ENCODE measurements at places on chromosomes 2 and 18. TPM values are rescaled to one million over a fixed set of nuclear protein-coding genes. Genes with fewer than 3 reads are reported as not detected.

Gene NT5DC4
- 1.2 TPM for total RNA-seq

Gene ITPRID2
- total RNA-seq = 52.1 TPM

Gene SALL3
- not detected for total RNA-seq

DNA sequence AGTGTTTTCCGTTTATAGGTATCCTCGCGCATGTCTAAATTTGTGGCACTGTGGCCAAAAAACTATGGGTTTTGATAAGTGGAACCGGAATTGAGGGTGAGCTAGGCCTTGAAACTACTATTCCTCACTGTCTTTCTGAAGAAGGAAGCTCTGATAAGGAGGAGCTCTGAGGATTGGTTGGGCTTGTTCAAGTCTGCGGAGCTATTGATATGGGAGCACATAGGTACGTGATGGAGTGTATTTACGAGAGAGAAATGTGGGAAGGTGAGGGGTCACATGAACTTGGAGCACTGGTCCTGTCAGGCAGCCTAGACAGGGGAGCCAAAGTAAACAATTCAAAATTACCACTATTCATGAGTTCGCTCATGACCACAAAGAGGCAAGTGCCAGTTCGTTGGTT is 131.4 kb downstream of the BABAM2 start:
- H3K4me1 ChIP-seq = peaks cover 7% of the 10 kb centered on the region
- no peaks in the 10 kb centered on the region for H3K27me3 ChIP-seq
- no peak overlapping the region for H3K4me3 ChIP-seq
- no peak overlapping the region for H3K27ac ChIP-seq

DNA sequence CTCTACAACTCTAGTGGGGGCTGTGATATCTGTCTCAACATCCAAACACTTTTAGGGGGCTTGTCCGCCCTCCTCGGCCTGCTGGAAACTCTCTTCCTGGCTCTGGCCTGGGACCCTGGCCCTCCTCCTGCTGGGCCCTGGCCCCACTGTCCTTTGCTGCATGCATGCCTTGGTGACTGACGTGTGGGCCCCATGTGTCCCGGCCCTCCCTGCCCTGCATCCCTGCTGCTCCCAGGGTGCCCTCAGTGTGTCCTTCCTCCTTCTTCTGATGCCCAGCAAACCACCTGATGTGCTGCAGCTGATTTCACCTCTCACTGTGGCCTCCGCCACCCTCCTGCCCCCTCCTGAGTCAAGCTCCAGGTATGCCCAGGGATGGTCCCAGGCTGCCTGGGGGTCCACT is 101.7 kb downstream of the SEPTIN10 start:
- H3K27me3 ChIP-seq = no peaks in the 10 kb centered on the region
- H3K4me1 ChIP-seq = peaks cover 6% of the 10 kb centered on the region
- no peaks in the 10 kb centered on the region for H3K36me3 ChIP-seq
- H3K4me3 ChIP-seq = no peak overlapping the region
- DNase-seq = no peak
- no peak overlapping the region for H3K27ac ChIP-seq

- peak overlapping the region; percentile 70 for H3K27ac ChIP-seq
- no peaks in the 10 kb centered on the region for H3K27me3 ChIP-seq
- H3K36me3 ChIP-seq = peaks cover 14% of the 10 kb centered on the region
These were observed 76.9 kb downstream of the ACTR3 start for GRCh38 chr2:113966832-113967231.
